ENCODE measurements at places on chromosomes 4 and X. TPM values are rescaled to one million over a fixed set of nuclear protein-coding genes. Genes with fewer than 3 reads are reported as not detected.

Gene C4orf36
- total RNA-seq = 1.3 TPM

Gene RHOXF1
- not detected for total RNA-seq

Gene SMIM43
- 0.43 TPM for total RNA-seq

Gene TBC1D9
- total RNA-seq = 31.5 TPM

Gene TKTL1
- total RNA-seq = not detected

Gene XAGE1B
- total RNA-seq = 0.32 TPM
